Esophagus mucosa (tissue), 1 donor: ENCODE measurements at places on chromosomes 13 and 19. TPM values are rescaled to one million over a fixed set of nuclear protein-coding genes. Genes with fewer than 3 reads are reported as not detected.

- no peak for ATAC-seq
Measured at GRCh38 chr13:113507505-113508345, 17.2 kb upstream of the DCUN1D2 start.

GRCh38 chr19:2625434-2625833 is 77.1 kb downstream of the GNG7 start:
- ATAC-seq = no peak

The AMER2 gene
- not detected for total RNA-seq

DNA sequence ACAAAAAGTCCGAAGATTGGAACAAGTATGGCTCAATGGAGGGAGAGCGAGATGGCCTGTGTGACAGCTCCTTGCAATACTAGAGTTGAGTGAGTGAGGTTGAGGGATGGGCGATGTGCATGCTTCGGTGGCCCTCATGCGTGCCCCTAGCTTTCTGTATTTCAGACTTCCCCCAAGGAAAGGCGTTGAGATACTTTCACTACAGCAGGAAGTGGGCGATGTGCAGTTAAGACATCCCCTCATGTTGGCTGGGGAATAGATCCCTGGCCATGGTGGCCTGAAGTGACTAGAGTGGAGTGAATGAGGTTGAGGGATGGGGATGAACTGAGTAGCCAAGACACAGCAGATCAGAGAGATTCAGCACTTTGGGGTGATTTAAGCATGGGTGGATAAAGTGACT is 633.9 kb upstream of the GPC6 start:
- no peak for ATAC-seq

- peak; percentile 65 for ATAC-seq
Measured at GRCh38 chr19:4633140-4633967, 6.0 kb upstream of the TNFAIP8L1 start.

DNA sequence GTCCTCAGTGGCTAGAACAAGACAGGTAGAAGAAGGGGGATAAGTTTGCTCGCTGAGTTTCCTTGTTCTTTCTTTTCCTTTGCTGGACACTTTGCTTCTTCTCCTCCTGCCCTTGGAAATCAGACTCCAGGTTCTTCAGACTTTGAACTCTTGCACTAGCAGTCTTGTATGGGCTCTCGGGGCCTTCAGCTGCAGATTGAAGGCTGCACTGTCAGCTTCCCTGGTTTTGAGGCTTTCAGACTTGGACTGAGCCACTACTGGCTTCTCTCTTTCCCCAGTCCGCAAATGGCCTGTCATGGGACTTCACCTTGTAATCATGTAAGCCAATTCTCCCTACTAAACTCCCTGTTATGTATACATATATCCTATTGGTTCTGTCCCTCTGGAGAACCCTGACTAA is 379.8 kb downstream of the NDFIP2 start:
- ATAC-seq = no peak

The LGALS4 gene
- total RNA-seq = 0.40 TPM

GRCh38 chr13:108508263-108508662 is 121.1 kb upstream of the MYO16 start:
- no peak for ATAC-seq

- no peak for ATAC-seq
Measured at GRCh38 chr13:64480672-64481071, 2749.5 kb downstream of the PCDH9 start.

- no peak for ATAC-seq
Measured at GRCh38 chr13:24610956-24611355, 69.3 kb upstream of the ATP12A start.

DNA sequence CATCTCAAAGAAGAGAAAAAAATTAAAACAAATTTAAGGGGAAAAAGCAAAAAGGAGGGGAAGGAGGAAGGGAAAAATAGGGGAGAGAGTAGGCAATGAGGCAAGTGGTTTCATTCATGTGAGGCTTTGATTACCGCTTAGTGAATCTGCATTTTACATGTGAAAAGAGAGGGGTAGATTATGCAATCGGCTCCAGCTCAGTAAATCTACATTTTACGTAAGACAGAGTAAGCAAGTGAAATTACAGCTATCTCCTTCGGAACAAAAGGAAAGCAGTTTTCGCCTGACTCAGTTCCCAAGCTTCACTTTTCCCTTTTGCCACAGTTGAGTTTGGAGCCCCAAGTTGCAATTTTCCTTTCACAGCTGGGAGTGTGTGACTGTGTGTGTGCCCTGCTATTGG is 16.0 kb upstream of the OLFM2 start:
- ATAC-seq = no peak

DNA sequence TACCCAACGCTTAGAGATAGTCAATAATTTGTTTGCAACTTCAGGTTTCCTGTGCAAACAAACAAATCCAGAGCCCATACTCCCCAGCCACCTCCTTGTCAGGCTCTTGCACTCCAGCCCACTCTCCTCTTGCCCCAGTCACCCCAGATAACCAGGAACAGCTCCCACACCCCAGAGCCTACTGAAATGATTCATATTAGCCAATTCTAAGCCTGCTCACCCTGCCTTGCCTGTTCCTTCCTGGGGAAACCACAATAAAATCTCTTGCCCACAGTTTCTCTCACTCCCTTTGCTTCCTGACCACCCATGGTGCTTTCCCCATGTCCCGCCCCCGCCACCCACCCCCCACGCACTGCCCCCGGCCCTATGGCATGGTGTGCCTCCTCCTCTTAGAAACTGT is 3.8 kb upstream of the ACTL9 start:
- peak; percentile 35 for ATAC-seq

- ATAC-seq = no peak
Measured at GRCh38 chr13:74794147-74794546, 659.9 kb upstream of the KLF12 start.

The LRP3 gene
- 3.9 TPM for total RNA-seq

The KDM4B gene
- 22.4 TPM for total RNA-seq
